Myocyte (in vitro differentiated cells): ENCODE measurements at places on chromosomes 4 and X. TPM values are rescaled to one million over a fixed set of nuclear protein-coding genes. Genes with fewer than 3 reads are reported as not detected.

- no peak for DNase-seq
These were observed 141.3 kb downstream of the NR3C2 start for GRCh38 chr4:148300877-148301276.

DNA sequence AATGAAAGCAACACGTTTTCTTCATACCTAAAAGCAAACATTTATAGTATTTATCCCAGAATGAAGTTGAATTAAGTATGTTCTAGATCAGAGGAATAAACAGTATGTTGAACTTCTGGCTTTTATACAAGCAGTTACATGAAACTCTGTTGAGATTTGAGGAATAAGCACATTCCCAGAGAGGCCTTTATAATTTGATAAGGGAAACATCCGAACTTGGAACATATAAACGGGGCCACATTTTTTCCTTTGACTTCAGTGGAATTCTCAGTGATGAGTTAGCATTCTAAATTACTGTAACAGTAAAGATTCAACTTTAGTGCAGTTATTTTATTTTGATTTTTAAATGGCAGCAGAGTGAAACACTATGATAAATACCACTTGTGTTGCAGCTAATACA lies 119.5 kb downstream of the GLRA3 start:
- DNase-seq = no peak

- DNase-seq = no peak
These were observed 37.7 kb downstream of the NOP14 start for GRCh38 chr4:2925496-2925895.

DNA sequence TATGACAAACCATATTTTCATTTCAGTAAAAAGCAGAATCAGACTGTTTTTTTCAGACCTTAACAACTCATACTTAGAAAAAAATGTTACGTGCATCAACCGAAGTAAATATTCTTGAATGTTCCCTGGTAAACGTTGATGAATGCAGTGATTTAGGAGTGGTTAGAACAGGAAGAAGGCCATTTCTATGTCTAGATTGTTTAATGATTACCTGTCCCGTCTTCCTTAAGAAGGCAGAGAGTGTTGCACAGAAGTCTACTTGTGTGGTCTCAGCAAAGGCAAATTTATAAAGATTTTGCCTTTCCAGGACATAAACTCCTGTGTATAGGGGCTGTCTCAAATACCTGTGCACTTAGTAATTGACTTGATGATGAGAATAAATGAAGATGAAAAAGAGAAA lies 134.5 kb downstream of the MGST2 start:
- DNase-seq = no peak

- DNase-seq = peak; percentile 85
These were observed 16.0 kb upstream of the SH3TC1 start for GRCh38 chr4:8182858-8183725.

GRCh38 chr4:84547211-84547610 lies 35.7 kb upstream of the CDS1 start:
- DNase-seq = no peak

DNA sequence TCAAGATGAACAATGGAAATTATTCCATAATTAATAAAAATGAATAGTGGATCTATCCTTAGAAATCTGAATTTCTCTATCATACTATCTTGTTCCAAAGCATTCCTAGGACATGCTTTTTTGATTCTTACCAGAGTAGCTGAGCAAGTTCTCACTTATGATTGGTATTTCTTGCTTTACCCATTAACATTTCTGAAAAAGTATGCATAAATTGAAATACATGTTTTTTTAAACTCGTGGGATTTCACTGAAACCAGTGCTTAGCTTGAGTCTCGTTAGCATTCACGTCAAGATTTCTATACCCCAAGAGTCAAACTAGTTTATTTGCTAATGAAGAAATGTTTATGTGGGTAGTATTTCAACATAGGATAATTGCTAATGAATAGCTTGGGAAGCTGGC lies 89.0 kb downstream of the ELOVL6 start:
- no peak for DNase-seq

DNA sequence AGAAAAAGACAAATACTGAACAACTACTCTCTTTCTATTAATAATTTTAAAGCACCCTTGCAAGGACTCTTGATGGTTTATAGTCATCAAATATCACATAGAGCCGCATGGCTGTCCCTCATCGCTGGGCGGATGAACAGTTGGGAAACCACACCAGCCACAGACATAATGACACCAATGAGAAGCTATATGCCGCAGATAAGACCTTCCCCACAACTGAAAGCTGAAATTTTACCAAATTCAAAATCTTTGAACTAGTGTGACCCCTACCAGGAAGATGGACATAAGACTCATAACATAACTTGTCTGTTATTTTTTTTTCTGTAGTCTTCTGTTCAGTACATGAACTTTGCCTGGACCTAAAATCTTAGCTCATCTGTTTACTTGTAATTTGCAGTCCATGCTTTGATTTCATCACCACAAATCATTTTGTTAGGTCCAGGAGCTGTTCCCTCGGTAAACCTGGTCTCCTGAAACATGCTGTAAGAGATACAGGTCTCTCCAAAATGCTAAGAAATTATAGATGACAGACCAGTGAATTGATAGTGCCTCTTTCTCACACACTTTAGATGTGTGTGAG lies 157.3 kb upstream of the RAPGEF2 start:
- DNase-seq = no peak

GRCh38 chr4:185839770-185840169 lies 27.8 kb upstream of the SORBS2 start:
- DNase-seq = peak; percentile 13

GRCh38 chrX:46327566-46328115 lies 217.6 kb downstream of the ZNF674 start:
- DNase-seq = peak; percentile 80

- no peak for DNase-seq
These were observed 37.2 kb downstream of the LRP2BP start for GRCh38 chr4:185358514-185358913.

DNA sequence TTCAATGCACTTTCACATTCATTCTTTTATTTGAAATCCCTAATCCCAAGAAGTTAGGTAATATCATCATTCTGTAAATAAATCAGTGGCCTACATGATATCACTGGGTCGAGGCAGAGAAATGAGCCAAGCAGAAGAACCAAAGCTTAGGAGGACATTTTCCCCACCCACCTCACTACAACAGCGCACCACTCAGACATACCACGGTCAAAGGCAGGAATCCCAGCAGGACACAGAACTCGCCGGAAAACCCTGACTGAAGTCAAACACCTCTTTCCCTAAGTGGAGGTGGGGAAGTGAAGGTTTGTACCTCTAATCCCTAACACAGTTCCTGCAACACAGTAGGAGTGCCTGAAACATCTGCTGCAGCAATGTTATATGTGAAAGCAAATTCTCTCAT lies 21.5 kb downstream of the RELL1 start:
- DNase-seq = no peak

- no peak for DNase-seq
These were observed 27.8 kb downstream of the SLC25A5 start for GRCh38 chrX:119495734-119496726.

GRCh38 chr4:121053601-121054143 lies 18.7 kb downstream of the NDNF start:
- no peak for DNase-seq

DNA sequence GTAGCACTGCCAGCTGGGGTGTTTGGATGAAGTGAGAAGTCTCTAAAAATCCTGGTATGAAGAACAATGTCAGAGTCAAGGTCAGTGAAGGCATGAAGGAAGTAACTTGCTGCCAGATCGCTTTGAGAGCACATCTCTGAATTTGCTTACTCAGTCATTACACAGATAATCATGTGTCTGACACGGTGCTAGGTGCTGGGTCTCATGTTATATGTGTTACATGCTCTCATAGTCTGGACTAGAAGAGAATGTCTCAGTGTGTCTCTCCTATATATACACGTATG lies 337.9 kb downstream of the ARHGAP10 start:
- no peak for DNase-seq

DNA sequence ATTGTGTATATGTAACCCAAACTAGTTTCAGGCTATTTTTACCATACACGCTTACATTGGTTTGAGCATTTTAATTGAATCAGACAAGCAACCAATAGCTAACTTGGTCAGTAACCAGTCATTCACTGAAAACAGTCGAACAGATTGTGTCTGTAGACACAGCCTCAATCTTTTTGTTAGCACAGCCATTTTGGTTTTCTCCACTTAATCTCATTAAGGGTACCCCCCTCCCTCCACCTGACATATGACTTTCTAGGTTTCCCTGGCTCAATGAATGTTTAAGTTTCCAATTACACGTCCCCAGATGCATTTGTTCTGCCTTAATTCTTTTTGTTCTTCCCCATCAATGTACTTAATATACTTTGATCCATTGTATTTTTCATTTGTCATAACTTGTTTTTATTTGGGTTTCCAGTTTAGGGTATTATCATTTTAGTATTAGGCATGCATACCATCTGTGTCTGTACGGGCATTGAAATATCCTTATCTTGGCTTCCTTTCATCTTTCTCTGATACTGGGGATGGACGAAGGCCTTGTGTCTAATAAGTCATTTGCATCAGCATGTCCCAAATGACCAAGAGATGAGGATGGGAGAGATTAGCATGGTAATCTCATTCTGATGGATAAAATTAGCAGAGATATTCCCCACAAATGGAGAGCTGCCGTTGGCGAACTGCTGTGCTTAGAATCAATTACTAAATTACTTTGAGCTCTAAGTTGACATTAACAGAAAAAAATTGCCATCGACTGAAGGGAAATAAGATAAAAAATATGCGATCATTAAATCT lies 35.9 kb upstream of the PHOX2B start:
- no peak for DNase-seq

- DNase-seq = no peak
These were observed 54.9 kb downstream of the ABLIM2 start for GRCh38 chr4:8103421-8104390.

GRCh38 chr4:39263895-39264294 lies 81.6 kb downstream of the WDR19 start:
- no peak for DNase-seq

- DNase-seq = no peak
These were observed 43.4 kb downstream of the SMARCAD1 start for GRCh38 chr4:94251094-94251493.

GRCh38 chrX:153153516-153153915 lies 25.6 kb upstream of the MAGEA1 start:
- DNase-seq = no peak

DNA sequence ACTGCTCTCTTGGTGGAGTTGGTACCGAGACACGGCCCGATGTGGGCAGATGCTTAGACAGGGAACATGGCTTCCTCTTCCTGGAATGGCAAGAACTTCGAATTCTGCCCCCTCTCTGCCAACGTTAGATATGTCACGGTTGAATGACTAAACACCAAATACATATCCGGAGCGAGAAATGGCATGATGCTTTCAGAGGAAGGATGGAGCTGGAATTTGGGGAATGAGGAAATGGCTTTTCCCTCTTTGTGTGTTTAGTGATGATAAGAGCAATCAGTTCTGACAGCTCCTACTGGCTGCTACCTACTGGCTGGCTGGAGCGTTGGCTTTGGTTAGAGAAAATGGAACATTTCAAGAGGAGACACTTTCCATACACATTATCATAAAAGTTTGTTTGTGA lies 140.0 kb downstream of the DHRSX start:
- no peak for DNase-seq

- DNase-seq = no peak
These were observed 43.0 kb downstream of the C4orf33 start for GRCh38 chr4:129138810-129139496.

DNA sequence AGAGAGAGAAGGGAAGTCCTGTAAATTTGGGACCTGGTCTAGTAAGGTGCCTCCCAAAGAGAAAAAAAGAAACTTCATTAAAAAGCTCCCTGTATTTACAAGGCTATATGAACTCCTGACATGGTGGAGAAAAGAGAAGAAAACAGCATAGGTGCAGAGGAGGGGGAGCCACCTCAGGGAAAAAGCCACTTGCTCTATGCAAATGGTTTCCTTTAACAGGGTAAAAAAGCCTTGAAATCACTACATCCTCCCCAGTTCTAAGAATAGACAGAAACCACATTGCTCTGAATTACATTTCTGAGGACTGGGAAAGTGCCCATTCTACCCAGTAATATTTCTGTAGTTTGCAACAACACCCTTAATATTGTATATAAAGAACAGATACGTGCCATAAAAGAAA lies 165.5 kb downstream of the KLF8 start:
- DNase-seq = no peak

DNA sequence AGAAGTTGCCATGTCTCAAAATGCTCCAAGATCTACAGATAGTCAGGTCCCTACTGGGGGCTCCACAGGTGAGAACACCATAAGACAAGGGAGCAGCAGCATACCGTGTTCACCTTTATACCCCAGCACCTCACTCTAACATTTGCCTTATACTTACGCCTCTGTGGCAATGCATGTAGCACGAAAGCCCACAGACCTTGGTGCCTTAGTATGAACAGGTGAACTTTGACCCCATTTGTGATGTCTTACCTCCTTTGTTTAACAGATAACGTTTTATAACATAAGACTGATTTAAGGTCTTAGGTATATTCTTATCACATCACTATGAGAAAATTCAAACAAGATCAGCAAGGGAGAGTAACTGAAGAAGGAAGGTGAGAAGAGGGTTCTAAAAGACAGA lies 128.8 kb downstream of the ARX start:
- no peak for DNase-seq

GRCh38 chr4:46442963-46443362 lies 53.0 kb upstream of the GABRA2 start:
- no peak for DNase-seq

Gene CXCR3
- not detected in 2 replicates for total RNA-seq

Gene TLR2
- 0.47 TPM in 1 of 2 replicates, not detected in the other for total RNA-seq

Gene RRH
- total RNA-seq = 0.08 TPM in 1 of 2 replicates, not detected in the other

Gene NR0B1
- 0.42 TPM in 1 of 2 replicates, not detected in the other for total RNA-seq

Gene ZNF711
- 2.1 and 3.6 TPM in 2 replicates for total RNA-seq

Gene MAGEA1
- total RNA-seq = not detected in 2 replicates

Gene IGFBP7
- total RNA-seq = 172 and 244 TPM in 2 replicates

Gene TCEAL3
- 34.0 and 36.5 TPM in 2 replicates for total RNA-seq

Gene FGFBP2
- 3.0 TPM in 1 of 2 replicates, not detected in the other for total RNA-seq

Gene HSFX2
- not detected in 2 replicates for total RNA-seq

Gene MAGEA3
- not detected in 2 replicates for total RNA-seq

Gene MMRN1
- total RNA-seq = not detected in 2 replicates

Gene RS1
- total RNA-seq = not detected in 2 replicates

Gene RAB39B
- total RNA-seq = 0.16 TPM in 1 of 2 replicates, not detected in the other

Gene GPRIN3
- total RNA-seq = 0.10 and 0.35 TPM in 2 replicates

Gene NDNF
- not detected in 2 replicates for total RNA-seq

Gene SPATA4
- total RNA-seq = 1.3 TPM in 1 of 2 replicates, not detected in the other

Gene KLF8
- total RNA-seq = 1.9 and 2.0 TPM in 2 replicates

Gene IL13RA1
- 45.3 and 49.7 TPM in 2 replicates for total RNA-seq
